ENCODE measurements at places on chromosomes 1 and 21.

DNA sequence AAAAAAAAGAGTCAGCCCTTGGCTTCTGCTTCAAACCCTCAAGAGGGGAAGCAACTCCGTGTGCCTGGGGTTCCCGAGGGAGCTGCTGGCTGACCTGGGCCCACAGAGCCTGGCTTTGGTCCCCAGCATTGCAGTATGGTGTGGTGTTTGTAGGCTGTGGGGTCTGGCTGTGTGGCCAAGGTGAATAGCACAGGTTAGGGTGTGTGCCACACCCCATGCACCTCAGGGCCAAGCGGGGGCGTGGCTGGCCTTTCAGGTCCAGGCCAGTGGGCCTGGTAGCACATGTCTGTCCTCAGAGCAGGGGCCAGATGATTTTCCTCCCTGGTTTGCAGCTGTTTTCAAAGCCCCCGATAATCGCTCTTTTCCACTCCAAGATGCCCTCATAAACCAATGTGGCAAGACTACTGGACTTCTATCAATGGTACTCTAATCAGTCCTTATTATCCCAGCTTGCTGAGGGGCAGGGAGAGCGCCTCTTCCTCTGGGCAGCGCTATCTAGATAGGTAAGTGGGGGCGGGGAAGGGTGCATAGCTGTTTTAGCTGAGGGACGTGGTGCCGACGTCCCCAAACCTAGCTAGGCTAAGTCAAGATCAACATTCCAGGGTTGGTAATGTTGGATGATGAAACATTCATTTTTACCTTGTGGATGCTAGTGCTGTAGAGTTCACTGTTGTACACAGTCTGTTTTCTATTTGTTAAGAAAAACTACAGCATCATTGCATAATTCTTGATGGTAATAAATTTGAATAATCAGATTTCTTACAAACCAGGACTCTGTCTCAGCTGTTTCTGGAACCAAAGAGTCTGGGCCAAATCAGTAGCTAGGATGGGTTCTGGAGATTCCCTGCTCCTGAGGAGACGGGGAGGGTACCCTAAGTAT is 26.8 kb upstream of the KDM4A start:
- no peak for DNase-seq

DNA sequence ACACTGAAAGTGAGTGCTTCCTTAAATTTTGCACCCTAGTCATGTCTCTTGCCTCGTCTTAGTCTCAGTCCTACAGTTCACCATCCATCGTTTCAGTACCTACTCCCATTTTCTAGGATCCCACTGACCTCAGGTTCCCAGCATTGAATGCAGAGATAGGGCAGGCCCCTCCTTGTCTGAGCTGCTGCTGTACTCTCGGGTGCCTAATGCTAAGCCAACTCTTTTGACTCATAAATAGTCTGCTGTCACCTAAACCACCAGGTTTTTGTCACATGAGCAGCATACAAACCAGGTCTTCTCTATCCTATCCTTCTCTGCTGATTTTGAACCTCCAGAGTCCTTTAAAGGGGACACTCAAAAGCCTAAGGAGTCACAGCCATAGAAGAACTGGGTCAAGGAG is 3.0 kb downstream of the ARHGAP30 start:
- no peak for DNase-seq

- no peak for DNase-seq
These were observed 32.8 kb upstream of the BACH1 start for GRCh38 chr21:29265690-29266479.

DNA sequence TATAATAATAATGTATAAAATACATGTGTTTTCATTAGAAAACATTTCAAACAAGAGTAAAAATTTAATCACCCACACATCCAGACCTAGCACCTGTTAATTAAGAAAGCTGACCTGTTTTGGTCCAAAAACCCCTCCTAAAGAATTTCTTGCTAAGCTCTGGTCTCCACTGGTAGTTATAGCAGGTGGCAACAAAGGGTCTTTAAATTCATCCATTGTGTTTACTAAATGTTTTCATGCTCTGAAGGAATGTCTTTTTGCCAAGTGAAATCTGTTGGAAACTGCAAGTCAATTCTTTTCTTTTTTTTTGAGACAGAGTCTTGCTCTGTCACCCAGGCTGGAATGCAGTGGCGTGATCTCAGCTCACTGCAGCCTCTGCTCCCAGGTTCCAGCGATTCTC is 141.1 kb downstream of the ESRRG start:
- DNase-seq, result no peak

- DNase-seq, result peak; percentile 44
These were observed at the start of gene NTRK1 for GRCh38 chr1:156860628-156861423. TSS of gene NTRK1 (plus strand) at chr1:156860865. CDS start at chr1:156860935, 70 bp downstream.

GRCh38 chr1:117020526-117021156 is 19.1 kb downstream of the CD101 start:
- DNase-seq, result no peak

GRCh38 chr1:4972761-4973320 is 318.4 kb downstream of the AJAP1 start:
- no peak for DNase-seq

DNA sequence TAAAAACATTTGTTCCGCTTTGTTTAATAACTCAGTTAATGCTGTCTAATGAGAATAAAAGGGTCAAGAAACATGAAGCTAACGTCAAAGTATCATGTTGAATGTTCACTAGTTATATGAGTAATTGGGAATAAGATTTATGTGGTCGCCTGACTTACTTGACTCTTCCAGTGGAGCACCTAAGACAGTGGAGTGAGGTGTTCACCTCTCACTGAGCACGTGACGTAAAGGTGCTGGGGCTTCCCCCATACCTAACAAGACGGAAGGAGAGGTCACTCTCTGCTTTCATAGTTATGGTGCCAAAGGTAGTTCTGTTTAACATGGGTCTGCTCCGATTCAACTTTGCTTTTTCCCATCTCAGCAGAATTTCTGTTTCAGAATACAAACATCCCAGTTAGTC is 686 bp downstream of the KMO start:
- no peak for DNase-seq

DNA sequence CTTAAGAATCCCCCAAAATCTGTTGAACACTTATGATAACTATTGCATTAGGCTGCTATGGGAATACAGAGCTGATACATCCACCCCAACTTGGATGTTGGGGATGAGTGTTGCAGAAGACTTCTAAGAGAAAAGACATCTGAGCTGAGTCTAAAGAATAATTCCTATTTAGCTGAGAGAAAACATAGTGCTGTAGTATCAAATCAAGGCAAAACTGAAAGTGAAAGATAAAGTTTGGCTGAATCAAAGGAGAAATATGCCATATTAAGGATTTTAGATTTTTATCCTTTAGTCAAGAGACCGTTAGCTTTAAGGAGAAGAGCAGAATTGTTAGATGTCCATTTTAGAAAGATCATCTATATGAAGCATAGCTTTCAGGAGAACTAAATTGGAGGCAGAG is 726.9 kb upstream of the PTBP2 start:
- DNase-seq, result no peak

GRCh38 chr1:204692325-204692840 is 6.8 kb upstream of the LRRN2 start:
- DNase-seq, result no peak

DNA sequence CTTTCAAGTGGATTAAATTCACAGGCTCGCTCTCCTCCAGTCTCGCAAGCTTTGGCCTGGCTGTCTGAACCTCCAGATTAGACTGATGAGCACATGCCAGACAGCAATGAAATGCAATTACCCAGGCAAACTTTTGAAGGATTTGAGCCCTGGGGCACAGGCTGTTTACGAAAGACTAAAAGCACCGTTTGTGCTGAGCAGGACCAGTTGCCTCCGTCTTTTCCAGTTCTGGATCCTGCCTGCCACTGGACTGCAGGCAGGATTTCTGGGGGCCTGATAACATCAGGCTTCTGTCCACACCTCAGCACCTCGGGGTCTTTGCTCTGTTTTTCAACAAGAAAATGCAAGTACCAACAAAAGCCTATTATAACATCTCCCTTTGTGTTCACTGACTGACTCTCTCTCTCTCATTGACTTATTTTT is 145.7 kb downstream of the CLIC6 start:
- DNase-seq, result no peak

GRCh38 chr1:197773856-197774255 is 1.4 kb downstream of the DENND1B start:
- peak; percentile 43 for DNase-seq

DNA sequence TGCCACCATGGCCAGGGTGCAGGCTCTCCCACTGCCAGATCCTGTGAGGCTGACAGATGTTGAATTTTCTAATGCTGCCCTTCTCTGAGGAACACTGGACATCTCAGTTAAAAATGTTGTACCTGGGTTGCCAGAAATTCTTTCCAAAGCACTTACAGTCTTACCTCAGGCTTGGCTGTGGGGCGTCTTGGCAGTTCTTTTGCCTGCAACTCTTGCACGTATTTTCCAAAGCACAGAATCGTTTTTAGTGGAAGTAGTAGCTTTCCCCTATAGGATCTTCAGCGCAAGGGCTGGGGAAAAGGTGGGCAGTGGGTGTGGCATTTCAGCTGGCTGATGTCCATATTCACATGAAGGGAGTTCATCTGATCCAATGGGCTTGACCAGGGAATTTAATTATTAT is 53.9 kb downstream of the EDN2 start:
- DNase-seq, result no peak

GRCh38 chr21:31780944-31781343 is 49.0 kb upstream of the SCAF4 start:
- no peak for DNase-seq

DNA sequence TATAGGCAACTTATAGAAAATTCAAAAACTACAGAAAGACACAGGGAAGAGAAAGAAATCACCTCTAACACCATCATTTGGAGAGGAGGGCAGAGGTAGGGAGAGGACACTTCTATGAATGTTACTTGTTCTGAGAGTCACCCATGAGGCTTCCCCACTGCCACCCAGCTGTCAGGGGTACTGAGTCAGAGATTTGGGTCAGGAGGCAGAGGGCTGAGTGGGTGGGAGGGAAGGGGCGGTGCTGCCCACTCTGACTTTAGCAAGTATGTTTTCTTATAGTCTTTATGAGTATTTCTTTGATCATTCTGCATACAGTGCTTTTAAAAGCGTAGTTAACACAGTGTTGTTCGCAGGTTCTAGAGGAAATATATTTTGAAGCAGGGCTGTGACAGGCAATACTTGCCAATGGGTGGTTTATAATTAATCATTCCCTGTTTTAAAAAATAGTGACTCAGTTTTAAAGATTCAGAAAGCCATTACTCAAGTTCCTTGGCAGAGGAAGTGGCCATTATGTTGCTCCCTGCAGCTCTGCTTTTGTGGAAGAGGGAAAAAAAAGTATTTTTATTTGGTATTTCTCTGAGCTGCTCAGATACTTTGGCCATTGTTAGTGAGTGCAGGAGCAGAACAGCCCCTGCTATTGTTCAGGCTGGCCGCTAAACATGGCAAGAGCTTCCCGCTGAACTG is 18.3 kb downstream of the IL6R start:
- DNase-seq, result peak; percentile 65

DNA sequence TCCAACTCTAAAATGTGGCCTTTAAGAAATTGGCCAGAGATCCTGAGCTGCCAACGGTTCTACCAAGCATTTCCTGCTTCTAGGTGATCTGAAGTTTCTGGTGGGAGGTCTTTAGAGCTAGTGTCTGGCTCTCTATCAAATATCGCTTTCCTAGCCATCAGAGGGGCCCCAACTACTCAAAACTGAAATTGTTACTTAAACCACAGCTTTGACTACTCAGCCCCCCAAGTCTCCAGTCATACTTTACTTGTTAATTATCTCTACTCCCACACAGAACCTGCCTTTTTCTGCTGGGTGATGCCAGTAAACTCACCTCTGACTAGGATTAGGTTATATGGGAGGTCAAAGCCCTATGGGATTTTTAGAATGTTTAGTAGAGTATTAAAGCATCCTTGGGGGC is 95.1 kb downstream of the FASLG start:
- no peak for DNase-seq

DNA sequence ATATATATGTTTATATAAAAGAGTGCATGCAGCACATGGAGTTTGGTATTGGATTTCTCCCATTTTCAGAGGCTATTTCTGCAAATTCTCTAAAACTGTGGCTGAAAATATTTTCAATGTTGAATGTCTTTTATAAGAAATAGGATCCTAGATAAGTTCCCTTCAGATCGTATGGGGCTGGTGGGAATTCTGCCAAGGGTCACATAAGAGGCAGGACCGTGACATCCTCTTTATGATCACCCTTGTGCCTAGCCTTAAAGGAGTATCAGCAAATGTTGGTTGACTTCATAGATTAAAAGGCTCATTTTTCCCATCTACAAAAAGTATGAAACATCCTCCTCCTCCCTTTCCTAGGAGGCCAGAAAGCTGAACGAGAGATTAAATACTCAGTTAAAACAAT is 1.3 kb upstream of the IFNAR2 start:
- DNase-seq, result no peak

DNA sequence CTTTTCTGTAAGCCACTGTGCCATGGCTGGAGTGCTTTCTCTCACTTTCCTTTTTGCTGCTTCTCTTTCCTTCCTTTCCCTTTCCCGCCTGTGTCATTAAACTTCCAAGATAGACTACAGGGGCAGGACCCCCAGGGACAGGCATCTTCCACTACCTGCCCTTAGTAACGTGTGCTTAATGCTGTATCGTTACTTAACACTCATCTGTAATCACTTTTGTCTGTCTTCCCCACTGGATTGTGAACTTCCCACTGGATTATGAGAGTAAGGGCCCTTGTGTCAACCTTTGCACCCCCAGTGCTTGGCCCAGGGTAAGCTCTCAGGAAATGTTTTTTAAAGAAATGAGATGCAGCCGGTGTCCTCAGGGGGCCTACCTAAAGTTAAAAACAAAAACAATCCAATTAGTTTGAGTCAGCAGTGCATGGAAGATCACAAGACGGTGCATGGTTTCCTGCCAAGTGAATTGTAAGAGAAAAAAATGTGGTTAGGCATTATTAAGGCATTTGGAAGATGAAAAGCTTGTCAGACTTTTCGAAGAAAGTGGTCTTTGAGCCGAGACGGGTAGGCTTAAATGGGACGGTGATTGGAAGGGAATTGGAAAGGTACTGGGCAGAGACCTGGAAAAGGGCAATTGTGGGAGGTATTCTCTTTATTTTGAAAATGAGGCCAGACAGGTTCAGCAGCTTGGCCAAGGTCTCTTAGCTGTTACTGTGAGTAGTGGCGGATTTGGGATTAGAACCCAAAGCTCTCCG is 958 bp downstream of the LYPLAL1 start:
- DNase-seq, result peak; percentile 89
